ENCODE measurements at places on chromosomes 5 and 9.
A peak's percentile ranks its signal among the peaks of the same experiment; 100 is the strongest.

GRCh38 chr9:119240546-119240945 lies 128.7 kb downstream of the BRINP1 start:
- DNase-seq: no peak

DNA sequence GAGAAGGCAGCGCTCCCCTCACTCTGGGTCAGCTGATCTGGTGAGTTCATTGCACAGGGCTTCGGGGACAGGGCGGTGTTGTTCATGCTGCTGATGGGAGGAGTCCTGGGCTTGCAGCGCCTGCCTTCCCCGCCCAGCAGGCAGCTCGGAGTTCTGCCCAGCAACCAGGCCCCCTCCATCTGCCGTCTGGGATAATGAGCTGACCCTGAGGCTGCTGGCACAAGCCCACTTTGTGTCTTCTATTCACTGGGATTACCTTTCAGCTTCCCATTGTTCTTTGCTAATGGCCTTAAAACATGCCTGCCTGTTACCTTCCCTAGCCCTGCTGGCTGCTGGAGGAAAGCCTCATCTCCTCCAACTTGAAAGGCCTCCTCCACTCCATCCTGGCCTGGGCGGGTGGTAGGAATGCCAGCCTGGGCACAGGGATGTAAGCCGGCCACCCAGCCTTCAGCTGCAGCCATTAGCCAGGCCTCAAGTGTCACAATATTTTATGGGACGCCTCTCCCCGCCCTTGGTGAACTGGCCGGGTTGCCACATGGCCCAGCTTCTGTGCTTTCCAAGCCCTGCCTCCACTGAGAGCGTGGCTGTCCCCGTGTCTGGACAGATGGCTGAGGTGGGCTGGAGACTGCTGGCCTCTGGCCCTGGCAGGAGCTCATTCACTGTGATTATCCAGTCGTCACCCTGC lies 70.4 kb downstream of the GADD45G start:
- no peak for DNase-seq

DNA sequence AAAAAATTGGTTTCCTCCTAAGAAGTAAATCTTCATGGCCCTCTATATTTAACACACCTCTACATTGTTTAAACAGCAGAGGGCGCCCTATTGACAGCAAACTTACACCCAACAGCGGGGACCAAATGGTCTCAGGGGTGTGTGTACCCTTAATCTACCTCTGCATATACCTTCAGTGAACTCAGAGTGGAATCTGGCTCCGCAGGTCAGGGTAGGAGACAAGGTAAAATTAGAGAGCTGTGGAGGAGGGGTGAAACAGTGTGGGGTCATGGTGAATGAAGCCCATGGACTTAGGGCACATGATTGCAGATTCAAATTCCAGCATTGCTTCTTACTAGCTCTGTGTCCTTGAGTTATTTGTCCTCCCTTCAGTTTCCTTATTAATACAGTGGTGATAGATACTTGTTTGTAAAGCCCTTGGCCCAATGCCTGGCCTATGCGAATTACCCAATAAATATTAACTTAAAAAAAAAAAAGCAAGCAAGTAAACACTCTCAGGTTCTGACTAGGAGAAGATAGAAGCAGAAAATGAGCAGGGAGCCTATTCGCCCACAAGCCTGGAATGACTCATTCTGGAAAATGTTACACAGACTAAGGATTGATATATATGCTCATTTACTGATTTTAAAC lies 122.9 kb downstream of the CAVIN4 start:
- DNase-seq: peak; percentile 47

DNA sequence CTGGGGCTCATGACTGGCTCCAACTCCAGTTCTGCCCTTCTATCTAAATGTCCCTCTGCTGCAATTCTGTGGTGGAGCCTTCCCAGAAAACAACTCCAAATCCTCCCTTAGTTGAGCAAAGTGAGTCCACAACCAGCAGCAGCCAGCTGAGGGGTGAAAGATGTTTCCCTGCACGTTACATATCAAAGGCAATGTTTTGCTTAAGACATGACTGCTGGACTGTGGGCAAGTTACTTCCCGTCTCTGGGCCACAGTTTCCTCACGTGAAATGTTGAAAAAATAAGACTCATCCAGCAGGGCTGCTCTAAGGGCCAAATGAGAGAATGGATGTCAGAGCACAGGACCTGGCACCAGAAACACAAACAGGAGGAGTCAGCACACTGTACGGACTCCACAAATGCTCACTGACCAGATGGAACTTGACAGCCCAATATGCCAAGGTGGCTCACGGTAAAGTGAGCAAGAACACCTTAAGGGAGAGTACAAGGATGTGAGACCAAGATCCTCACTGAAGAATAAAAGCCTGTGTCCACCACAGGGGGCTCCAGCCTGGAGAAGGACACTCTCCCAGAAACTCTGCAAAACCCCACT lies 138.4 kb upstream of the ABCA1 start:
- DNase-seq: no peak

DNA sequence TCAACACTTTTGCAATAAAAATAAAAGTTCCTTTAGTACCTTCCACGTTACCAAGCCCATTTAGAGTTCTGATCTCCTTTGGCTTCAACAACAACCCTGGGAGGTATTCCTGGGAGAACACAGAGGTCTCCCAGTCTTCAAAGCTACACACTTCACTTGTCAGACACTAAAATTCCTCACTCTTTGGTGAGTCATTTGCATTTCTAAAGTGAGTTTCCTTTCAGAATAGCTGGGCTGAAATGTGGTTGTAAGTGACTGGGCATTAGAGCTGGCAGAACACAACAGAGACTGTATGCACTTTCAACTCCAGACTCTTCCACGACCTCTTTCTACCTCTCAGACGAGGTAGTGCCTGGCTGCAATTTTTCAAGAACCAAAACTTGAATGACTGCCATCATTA lies 11.5 kb upstream of the F2RL1 start:
- no peak for DNase-seq

GRCh38 chr5:151492729-151493128 lies 45.3 kb downstream of the SLC36A1 start:
- DNase-seq: no peak

DNA sequence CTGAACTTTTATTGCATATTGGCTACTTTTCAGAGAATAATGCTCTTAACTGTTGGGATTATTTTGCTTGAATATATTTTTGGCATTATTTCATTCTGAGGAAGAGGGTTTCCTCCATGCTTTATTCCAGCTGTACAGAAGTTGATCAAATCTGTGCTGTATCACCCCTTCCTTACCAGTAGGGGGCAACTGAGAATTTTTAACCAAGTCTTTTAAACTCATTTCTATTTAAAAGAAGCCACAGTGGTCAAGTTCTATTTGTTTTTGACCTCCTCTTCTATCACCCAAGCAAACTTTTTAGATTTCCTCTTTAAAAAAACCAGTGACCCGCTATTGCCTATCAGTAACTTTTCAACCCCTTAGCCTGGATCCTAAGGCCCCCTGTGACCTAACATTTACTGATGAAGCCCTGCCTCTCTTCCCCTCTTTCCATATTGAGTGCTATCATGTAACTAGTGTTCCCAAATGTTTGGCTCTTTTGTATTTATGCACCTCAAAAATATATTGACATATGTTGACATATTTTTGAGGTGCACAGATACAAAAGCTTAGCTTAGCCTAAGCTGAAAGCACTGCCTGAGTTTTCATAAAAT lies 80.6 kb downstream of the FBXO4 start:
- DNase-seq: no peak

DNA sequence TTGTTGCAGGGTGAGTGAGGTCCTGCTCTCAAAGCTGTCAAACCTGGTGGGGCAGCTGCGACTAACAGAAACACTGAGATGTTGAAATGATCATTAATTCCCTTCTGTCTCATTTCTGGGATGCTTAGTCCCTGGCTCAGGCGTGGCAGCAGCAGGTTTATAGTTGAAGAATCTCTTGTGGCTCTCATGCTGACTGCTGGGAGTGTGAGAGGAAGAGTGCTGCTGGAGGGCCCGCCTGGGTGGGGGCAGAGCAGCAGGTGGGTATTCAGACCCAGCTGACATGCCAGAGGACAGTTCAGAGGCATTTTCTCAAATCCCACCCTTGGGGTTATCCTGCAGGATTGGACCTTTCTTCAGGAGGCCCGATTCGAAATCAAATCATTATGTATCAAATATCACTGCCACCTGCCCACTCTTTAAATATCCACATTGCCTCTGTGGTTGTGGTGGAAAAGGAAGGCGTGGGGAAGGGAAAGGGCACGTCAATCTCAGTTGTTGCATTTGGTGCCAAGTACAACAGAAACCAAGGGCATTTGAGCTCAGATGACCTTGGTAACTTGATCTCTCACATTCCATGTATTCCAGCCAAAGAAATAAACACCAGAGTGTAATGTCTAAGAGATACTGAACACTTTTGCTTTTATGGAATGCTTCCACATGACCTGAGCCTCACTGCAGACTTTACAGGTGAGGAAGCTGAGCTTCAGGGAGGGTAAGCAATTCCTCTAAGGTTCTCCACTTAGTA lies 224.3 kb downstream of the AOPEP start:
- DNase-seq: no peak

GRCh38 chr9:37905776-37906175 lies 1.8 kb upstream of the SLC25A51 start:
- DNase-seq: no peak

- no peak for DNase-seq
Measured at GRCh38 chr5:172534229-172535107, 80.1 kb upstream of the SH3PXD2B start.

GRCh38 chr9:135910216-135910615 lies 2.9 kb upstream of the CAMSAP1 start:
- DNase-seq: no peak

GRCh38 chr9:135883410-135884089 lies 23.8 kb downstream of the CAMSAP1 start:
- DNase-seq: no peak

GRCh38 chr5:89606939-89607534 lies 724.1 kb upstream of the MEF2C start:
- no peak for DNase-seq

GRCh38 chr9:80948066-80948465 lies 741.3 kb downstream of the TLE1 start:
- no peak for DNase-seq

Measured in iPS DF 6.9 (cell line).